ENCODE measurements at places on chromosomes 7 and 10.

DNA sequence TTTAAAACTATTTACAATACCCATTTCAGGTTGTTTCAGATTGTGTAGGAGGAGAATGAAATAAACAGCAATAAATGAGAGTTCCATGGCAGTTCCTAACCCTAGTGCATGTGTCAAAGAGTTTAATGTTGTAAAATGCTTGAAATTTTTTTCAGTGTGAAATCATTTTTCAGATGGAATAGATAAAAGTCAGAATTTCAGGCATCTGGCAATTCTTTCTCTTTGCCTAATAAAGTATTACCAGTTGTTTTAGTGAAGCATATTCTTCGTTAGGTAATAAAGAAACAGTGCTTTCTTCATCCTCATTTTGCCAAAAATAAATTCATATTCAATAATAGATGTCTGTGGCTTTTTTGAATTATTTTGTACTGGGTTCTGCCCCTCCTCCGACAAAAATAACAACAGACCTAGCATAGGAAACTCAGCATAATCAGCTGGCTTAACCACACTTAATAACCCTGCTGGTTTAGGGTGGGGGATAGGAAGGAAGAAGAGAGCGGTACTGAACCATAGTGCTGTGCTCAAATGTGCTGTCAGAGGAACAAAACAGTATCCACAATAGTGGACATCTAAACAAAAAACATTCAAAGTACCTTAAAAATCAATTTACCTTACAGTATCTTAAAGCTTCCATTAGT lies 39.1 kb downstream of the MINDY3 start:
- DNase-seq, result no peak

GRCh38 chr10:94115725-94116124 lies 122.0 kb downstream of the PLCE1 start:
- DNase-seq, result no peak

GRCh38 chr7:2405201-2405600 lies 1.8 kb downstream of the CHST12 start:
- no peak for DNase-seq

GRCh38 chr7:1951159-1951536 lies 281.1 kb downstream of the ELFN1 start:
- no peak for DNase-seq

GRCh38 chr7:90540406-90540805 lies 55.7 kb upstream of the CDK14 start:
- DNase-seq, result no peak

DNA sequence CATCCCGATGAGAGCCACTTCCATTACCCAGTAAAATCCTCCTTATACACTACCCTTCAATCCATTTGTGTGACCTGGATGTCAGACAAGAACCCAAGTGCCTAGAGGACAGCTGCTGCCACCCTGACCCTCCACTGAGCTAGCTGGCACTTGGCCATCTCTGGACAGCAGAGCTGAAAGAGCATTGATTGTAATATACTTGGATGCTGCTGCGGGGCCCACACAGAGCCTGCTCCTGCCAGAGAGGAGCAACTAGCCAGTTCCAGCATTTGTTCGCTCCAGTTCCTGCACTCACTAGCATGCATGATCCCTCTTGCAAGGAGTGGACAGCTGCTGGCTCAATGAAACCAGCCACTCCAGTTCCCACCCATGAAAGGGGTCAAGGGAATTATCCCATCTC lies 8.4 kb upstream of the TMEM254 start:
- no peak for DNase-seq

Data from HS-27A (cell line).